A549 treated with Hydrocortisone at 1 μM for 4 hours (cell line): ENCODE measurements at places on chromosomes 2 and 18. TPM values are rescaled to one million over a fixed set of nuclear protein-coding genes. Genes with fewer than 3 reads are reported as not detected.

DNAH6 gene
- 0.01 to 0.18 TPM (median 0.10 TPM) in 5 replicates for total RNA-seq

SOX11 gene
- total RNA-seq, result not detected in 5 replicates

TSPYL6 gene
- not detected in 5 replicates for total RNA-seq

OXER1 gene
- total RNA-seq, result not detected in 5 replicates

EVX2 gene
- not detected in 5 replicates for total RNA-seq

ANKRD29 gene
- 12.4 to 18.9 TPM (median 18.0 TPM) in 5 replicates for total RNA-seq

CIDEA gene
- total RNA-seq, result not detected in 5 replicates

IAH1 gene
- total RNA-seq, result 80.0 to 114 TPM (median 104 TPM) in 5 replicates

PELI1 gene
- total RNA-seq, result 1.1 to 1.7 TPM (median 1.2 TPM) in 5 replicates

POTEE gene
- total RNA-seq, result 0.02 to 0.08 TPM (median 0.03 TPM) in 4 of 5 replicates, not detected in the other

COLEC11 gene
- total RNA-seq, result 0.48 to 0.69 TPM (median 0.50 TPM) in 5 replicates

LANCL1 gene
- 17.2 to 33.7 TPM (median 28.0 TPM) in 5 replicates for total RNA-seq

CCDC178 gene
- total RNA-seq, result not detected in 5 replicates

IL1RN gene
- total RNA-seq, result 0.23 to 0.51 TPM (median 0.39 TPM) in 5 replicates

DRC1 gene
- 0.21 to 0.45 TPM (median 0.30 TPM) in 5 replicates for total RNA-seq

UGT1A4 gene
- total RNA-seq, result 0.06 to 0.16 TPM (median 0.10 TPM) in 4 of 5 replicates, not detected in the other

ALLC gene
- total RNA-seq, result 0.07 TPM in 1 of 5 replicates, not detected in the others

CIB4 gene
- total RNA-seq, result 0.16 to 0.40 TPM (median 0.24 TPM) in 3 of 5 replicates, not detected in the others

ADRA2B gene
- 0.06 to 0.17 TPM (median 0.09 TPM) in 5 replicates for total RNA-seq

ANKRD44 gene
- 1.4 to 3.1 TPM (median 2.3 TPM) in 5 replicates for total RNA-seq

CPLX4 gene
- not detected in 5 replicates for total RNA-seq

GALNT5 gene
- total RNA-seq, result 1.9 to 2.8 TPM (median 2.1 TPM) in 5 replicates

ALPG gene
- total RNA-seq, result 0.31 to 0.38 TPM (median 0.36 TPM) in 5 replicates

SCLY gene
- 18.1 to 22.4 TPM (median 20.4 TPM) in 5 replicates for total RNA-seq

UGT1A8 gene
- 0.05 to 0.06 TPM in 2 of 5 replicates, not detected in the others for total RNA-seq

OR6B2 gene
- not detected in 5 replicates for total RNA-seq

MROH2A gene
- total RNA-seq, result 0.12 to 0.29 TPM (median 0.21 TPM) in 4 of 5 replicates, not detected in the other

OLA1 gene
- total RNA-seq, result 109 to 131 TPM (median 122 TPM) in 5 replicates

NRP2 gene
- 84.8 to 140 TPM (median 133 TPM) in 5 replicates for total RNA-seq

SERPINB12 gene
- total RNA-seq, result not detected in 5 replicates

PROC gene
- total RNA-seq, result 4.1 to 5.5 TPM (median 4.7 TPM) in 5 replicates
